ENCODE measurements at places on chromosomes 2 and 18.

DNA sequence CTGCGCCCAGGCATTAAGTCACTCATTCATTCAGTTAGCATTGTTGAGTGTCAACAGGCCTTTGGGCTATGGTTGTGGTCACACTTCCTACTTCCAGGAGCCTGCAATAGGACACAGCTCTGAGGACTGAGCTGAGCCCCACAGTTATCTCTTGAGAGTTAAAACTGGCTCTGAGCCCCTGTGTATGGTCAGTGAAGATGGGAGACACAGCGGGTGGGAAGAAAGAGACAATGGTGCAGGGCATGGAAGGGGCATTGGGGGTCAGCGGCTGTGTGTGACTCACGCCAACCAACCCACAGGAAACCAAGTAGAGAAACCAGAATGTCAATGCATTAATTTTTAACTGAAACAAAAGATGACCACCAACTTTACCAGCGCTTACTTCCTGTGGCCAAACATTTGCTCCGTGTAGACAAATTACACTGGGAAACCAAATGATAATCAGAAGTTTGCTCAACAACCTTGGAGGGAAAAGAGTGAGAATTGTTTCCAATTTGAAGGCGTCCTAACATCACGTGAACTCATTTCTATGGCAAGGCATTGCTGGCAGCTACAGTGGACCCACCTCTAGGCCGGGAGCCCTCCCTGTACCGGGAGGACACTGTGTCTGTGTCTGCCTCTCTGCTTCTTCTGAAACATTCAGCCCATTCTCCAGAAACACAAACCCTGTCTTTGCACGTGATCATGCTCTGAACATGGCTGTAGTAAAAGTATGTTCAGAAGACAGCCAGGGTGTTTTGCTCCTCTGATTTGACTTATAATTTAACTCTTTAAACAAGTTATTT is 212.0 kb upstream of the ID2 start:
- no peak for DNase-seq

GRCh38 chr2:25000036-25000435 is 28.3 kb upstream of the DNAJC27 start:
- DNase-seq = no peak

DNA sequence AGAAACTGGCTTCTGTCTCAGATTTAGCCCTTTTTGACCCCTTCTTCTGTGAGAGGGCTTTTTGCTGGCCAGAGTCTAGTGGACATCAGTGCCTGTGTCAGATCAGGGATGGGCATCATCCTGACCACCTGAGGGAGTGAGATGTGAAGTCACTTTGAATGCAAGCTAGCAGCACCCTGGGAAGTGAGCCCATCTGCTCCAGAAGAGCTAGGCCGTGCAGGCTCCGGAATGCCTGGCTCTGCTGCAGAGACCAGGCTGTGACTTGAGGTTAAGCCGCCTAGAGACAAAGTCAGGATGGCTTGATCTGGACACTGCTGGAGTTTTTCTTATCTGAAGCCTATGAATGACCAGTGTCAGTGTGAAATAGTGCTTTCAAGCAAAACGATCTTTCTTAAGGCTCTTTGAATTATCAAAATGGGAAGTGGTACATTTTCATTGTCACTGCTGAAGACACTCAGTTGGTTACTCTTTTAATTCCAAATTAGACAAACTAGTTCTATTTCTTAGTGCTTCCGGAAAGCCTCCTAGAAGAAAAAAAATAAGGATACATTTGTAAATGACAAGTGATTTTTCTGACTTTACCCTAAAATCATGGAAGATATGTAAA is 20.8 kb downstream of the DGUOK start:
- no peak for DNase-seq

GRCh38 chr18:45654677-45655076 is 39.4 kb downstream of the SLC14A2 start:
- DNase-seq = no peak

- no peak for DNase-seq
Observed at GRCh38 chr2:236309669-236310029, 45.4 kb upstream of the ASB18 start.

GRCh38 chr18:28177828-28178635 is 1.1 kb upstream of the CDH2 start:
- DNase-seq = no peak

GRCh38 chr2:101306410-101306809 is 2.1 kb downstream of the RNF149 start:
- DNase-seq = no peak

DNA sequence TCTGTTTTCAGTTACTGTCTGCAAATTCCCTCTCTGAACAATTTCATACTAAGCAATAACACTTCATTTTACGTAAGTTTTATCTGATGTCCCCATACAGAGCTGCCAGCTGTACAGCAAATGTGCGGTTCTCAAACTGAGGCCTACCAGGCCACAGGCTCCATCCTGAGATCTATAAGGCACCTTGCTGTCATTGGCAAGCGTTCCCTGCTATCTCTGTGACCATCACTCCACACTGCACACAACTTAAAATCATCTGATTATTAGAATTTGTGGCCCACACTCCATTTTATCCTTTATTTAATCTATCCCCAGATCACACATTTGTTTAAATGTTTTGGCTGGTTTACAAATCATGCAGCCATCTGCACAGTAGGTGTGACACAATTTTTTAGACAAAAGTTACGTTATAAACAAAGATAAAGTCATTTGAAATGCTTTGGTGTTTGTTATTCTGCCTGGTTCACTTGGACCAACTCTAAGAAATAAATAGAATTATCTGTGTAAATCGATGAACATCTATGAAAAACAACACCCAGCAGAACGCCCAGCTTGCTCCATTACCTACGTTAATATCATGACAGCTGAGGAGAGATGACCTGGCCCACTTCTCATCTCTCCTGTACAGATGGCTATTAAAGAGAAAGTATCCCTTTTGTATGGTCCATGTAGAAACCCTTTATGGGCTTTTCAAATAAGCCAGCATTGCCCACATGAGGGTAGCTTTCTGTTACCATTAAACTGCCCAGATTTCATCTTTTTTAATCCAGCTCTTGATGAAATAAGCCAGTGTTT is 162.4 kb downstream of the ZNF521 start:
- no peak for DNase-seq

GRCh38 chr2:63628403-63628942 is 39.7 kb downstream of the MDH1 start:
- DNase-seq = no peak

GRCh38 chr2:140567734-140568133 is 1563.1 kb downstream of the LRP1B start:
- no peak for DNase-seq

GRCh38 chr18:12803069-12803936 is 80.7 kb downstream of the PTPN2 start:
- DNase-seq = no peak

DNA sequence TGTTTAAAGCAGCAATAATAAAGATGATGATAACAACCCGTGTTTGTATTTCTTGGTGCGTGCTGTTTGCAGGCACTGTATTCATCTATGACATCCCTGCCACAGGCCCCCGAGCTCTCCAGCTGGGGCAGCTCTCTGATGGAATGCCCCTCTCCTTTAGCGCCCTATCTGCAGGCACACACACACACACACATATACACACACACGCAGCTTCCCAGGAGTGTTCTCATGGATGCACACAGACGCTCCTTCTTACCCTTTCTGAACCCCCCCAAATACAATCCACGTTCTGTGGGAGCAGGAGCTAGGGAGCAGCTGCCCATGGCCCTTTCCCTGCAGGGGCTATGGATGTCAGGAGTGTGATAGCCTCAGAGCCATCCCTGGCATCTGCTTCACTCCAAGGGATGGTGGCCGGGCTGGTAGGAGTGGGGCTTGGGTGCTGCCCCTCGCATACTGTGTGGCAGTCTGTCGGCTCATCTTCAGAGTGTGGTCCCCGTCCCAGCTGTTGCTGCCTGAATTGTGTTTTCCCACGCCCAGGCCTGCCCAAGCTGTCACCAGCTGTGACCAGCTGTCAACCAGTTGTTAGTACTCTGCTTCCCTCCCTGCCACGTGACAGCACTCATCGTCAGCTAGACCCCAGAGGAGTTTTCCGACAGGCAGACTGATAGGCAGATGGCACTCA is 50.8 kb upstream of the MYCN start:
- DNase-seq = no peak

GRCh38 chr2:54635554-54636152 is 87.8 kb upstream of the EML6 start:
- DNase-seq = no peak

DNA sequence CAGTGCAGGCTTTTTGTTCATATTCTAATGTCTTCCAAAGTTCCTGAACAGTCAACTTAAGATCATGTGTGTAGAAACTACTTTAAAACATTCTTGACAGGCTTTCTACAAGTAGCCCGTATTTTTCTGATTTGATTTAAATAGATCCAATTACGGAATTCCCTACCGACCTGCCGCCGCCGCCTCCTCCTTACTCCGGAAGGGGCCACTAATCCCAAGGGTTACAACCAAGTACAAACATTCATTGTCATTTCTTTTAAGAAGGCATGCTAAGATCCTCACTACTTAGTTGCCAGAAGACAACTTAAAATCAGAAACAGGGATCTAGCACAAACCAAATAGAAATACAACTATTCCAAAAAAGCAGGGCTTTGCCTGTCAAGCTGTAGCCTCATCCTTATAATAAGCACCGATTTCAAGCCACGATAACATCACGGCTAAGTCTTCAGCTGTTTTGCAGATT is 784 bp downstream of the WDR33 start:
- DNase-seq = no peak

DNA sequence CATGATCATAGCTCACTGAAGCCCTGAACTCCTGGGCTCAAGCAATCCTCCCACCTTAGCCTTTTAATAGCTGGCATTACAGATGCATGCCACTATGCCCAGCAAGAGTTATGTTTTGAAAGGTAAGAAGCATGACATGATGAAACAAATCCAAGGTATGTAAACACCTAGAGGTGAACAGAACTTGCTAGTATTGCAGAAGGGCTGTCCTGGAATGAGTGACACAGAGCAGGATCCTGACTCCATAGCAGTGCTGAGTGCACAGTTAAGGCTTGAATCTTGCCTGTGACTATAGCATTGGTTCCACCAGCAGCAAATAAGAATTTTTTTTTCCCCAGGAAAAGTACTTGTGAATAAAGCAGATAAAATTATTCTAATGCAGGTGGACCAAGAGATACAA is 309.5 kb downstream of the PIK3C3 start:
- no peak for DNase-seq

DNA sequence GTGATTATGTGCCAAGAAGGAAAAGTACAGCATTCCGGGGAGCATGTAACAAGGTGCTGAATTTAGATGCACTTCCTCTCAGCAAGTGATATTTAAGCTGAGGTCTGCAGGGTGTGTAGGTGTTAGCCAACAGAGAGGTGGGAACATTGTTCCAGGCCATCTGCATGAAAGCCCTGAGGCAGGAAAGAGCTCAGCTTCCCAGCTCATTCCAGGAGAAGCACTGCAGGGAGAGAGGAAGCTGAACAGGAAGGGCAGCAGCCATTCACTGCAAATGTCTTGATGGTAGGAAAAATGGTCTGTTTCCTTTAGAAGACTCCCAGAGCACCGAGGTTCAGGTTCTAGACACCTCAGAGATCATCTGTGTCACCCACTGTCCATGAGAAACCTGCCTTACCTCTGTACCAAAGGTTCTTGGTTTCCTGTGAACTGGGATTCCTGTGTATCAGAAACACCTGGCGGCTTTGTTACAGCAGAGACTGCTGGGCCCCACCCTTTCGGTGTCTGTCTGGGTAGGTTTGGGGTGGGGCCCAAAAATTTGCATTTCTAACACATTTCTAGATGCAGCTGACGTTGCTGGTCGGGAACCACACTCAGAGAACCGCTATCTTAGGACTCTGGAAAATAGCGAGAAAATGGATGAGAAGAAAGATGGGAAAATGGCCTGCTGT is 84.0 kb downstream of the RTN4 start:
- no peak for DNase-seq

- DNase-seq = no peak
Observed at GRCh38 chr18:77043541-77044280, 88.9 kb downstream of the MBP start.

GRCh38 chr2:41935825-41936224 is 112.0 kb upstream of the PKDCC start:
- no peak for DNase-seq

DNA sequence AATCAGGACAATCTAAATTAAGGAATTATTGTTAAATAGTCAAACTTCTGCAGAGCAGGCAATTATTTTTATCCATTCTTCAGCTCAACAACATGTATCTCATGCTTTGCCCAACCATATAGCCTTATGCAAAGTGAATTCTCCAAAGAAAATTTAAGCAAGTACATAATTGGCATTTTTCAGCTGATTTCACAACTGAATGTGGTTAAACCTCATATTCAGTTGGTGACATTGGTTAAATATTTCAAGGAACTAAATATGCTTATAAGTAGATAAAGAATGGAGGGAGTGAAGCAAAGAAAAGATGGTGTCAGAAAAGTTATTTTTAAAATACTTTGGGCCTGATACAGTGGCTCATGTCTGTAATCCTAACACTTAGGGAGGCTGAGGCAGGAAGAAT is 816.2 kb downstream of the NRXN1 start:
- DNase-seq = no peak

DNA sequence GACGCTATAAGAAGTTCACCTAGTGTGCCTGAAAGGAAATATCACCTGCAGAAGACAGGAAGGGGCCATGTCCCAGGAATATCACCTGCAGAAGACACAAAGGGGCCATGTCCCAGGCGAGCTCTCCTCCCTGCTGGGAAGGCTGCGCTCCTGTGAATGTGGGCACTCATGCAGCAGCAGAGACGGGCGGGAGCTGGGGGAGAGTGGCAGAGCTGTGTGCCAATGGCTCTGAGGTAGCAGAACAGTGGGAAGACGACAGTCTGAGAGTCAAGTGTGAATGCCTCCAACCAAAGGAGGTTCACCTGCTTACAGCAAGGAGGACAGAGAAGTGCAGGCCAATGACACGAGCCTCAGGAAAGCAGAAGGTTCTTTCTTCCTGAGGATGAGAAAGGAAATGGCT is 117.9 kb upstream of the SALL3 start:
- DNase-seq = no peak

GRCh38 chr18:42289526-42289925 is 334.5 kb downstream of the PIK3C3 start:
- DNase-seq = no peak

GRCh38 chr2:74618410-74619083 is 29.6 kb downstream of the M1AP start:
- no peak for DNase-seq

DNA sequence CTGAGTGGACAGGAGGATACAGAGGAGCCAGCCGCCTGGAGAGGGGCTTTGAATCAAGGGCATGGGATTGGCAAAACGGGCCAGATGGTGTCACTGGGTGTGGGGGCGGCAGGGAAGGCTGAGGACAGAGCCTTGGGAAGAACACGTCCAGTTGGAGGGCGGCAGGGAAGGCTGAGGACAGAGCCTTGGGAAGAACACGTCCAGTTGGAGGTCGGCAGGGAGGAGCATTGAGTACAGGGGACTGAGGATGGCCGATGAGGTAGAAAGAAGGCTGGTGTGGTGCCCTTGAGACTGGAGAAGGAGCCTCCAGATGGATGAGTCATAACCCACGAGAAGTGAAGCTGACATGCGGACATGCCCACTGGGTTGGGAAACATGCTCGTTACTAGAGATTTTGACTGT is 4.5 kb downstream of the HES6 start:
- no peak for DNase-seq

DNA sequence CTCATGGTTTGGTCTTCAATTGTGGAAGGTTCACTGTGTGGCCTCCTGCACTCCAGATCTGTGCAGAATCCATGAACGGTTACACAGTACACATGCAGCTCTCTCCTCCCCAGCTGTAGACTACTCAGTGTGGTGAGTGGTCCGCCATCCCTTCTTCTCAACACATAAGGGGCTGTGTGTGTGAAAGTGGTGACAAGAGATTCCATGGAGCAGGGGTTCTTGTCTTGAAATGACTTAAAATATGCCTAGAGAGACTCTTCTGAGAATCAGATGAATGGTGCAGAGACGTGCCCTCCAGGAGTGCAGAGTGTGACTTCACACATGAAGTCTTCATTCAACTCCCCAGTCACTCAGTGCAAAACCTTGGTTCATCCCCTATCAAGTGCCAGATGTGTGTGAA is 151.0 kb upstream of the COPS8 start:
- no peak for DNase-seq

All from stimulated activated CD4-positive, alpha-beta T cell treated with anti-CD3 and anti-CD28 coated beads, Interleukin-15, amount 100 ng/mL, for 1 hour (primary cell).